Endothelial cell of umbilical vein (primary cell): ENCODE measurements at places on chromosomes 7 and 10.

- no peaks in the 10 kb centered on the region for H3K4me1 ChIP-seq
- DNase-seq: no peak
- H3K36me3 ChIP-seq: no peaks in the 10 kb centered on the region
- H3K27me3 ChIP-seq: no peaks in the 10 kb centered on the region
These were observed 112.4 kb upstream of the PPP2R2D start for GRCh38 chr10:131788386-131788785.

GRCh38 chr7:16905300-16906044 lies 23.7 kb upstream of the AGR3 start:
- DNase-seq: peak; percentile 37
- no peak overlapping the region for H3K4me3 ChIP-seq
- H3K27me3 ChIP-seq: no peaks in the 10 kb centered on the region
- H3K4me1 ChIP-seq: no peaks in the 10 kb centered on the region
- H3K36me3 ChIP-seq: no peaks in the 10 kb centered on the region

DNA sequence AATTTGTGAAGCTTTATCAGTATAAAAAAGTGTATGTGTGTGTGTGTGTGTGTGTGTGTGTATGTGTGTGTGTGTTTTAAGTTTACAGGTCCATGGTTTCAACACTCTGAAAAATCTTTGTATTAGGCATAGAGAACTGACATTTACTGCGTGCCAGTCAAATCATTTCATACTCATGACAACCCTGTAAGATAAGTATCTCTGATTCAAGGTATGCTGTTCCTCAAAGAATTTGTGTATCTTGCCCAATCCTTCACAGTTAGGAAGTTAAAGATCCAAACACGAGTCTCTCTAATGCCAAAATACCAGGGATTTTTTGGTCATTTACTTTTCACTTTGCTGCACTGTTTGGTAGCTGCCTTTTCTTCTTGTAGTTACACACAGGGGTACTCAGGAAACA lies 1121.3 kb upstream of the AUTS2 start:
- no peak for DNase-seq
- no peaks in the 10 kb centered on the region for H3K4me1 ChIP-seq
- no peak overlapping the region for H3K27ac ChIP-seq
- no peak overlapping the region for H3K4me3 ChIP-seq

DNA sequence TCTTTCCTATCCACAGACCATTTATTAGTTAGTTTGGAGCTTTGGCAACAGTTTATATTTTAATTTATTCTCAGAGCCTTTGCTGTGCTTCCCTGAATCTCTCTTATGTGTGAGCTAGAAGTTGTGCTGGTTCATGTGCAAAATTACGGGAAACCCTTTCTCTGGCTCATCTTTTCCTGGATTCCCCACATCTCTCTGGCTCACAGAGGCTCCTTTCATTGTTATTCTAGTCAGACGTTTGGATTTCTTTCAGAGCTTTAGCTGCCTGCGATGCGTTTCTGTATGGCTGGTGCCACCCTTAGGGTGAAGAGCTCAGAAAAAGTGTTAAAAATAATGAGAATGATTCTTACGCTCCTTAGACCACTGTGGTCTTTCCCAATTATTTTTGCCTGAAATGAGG lies 53.3 kb downstream of the TPST1 start:
- DNase-seq: no peak
- peaks cover 1% of the 10 kb centered on the region for H3K4me1 ChIP-seq
- no peak overlapping the region for H3K27ac ChIP-seq
- H3K36me3 ChIP-seq: no peaks in the 10 kb centered on the region
- H3K4me3 ChIP-seq: no peak overlapping the region

DNA sequence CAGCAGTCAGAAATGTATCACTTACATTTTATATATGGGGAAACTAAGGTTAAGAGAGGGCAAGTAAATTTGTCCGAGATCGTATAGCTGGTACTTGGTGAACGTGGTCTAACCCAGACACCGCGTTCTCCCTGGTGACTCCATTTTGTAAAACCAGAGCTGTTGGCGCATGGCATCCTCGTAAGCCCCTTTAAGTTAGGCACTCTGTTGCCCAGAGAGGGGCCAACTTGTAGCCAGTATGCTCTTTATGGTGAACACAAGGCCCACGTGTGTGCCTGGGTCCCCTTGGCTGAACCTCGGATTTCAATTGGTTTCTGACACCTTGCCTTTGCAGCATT lies 39.7 kb upstream of the ZNF518A start:
- peaks cover 4% of the 10 kb centered on the region for H3K4me1 ChIP-seq
- H3K27me3 ChIP-seq: peaks cover 22% of the 10 kb centered on the region

GRCh38 chr10:84179059-84179710 lies 5.6 kb downstream of the GPR15LG start:
- no peak for DNase-seq
- no peak overlapping the region for H3K27ac ChIP-seq
- no peaks in the 10 kb centered on the region for H3K4me1 ChIP-seq
- H3K4me3 ChIP-seq: no peak overlapping the region
- H3K36me3 ChIP-seq: no peaks in the 10 kb centered on the region
- H3K27me3 ChIP-seq: no peaks in the 10 kb centered on the region

- H3K36me3 ChIP-seq: no peaks in the 10 kb centered on the region
- peak overlapping the region; percentile 62 for H3K27ac ChIP-seq
- peaks cover 16% of the 10 kb centered on the region for H3K4me1 ChIP-seq
- peak overlapping the region; percentile 95 for H3K4me3 ChIP-seq
- no peaks in the 10 kb centered on the region for H3K27me3 ChIP-seq
- peak; percentile 60 for DNase-seq
These were observed 788 bp downstream of the AKAP9 start for GRCh38 chr7:91941450-91941849.

GRCh38 chr7:149334930-149335329 lies 72.9 kb downstream of the ZNF783 start:
- H3K27ac ChIP-seq: no peak overlapping the region
- no peak overlapping the region for H3K4me3 ChIP-seq
- no peak for DNase-seq
- H3K4me1 ChIP-seq: no peaks in the 10 kb centered on the region

DNA sequence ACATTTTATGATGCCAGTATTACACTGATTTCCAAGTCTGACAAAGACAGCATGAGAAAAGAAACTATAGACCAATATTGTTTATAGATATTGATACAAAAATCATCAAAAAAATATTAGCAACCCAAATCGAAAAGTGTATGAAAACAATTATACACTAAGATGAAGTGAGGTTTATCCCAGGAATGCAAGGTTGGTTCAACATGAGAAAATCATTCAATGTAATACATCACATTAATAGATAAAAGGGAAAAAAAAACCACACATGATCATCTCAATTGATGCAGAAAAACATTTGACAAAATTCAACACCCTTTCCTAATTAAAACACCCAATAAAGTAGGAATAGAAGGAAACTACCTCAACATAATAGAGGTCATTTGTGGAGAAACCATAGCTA lies 153.9 kb downstream of the DNAJC1 start:
- no peak overlapping the region for H3K27ac ChIP-seq
- H3K4me1 ChIP-seq: no peaks in the 10 kb centered on the region
- H3K27me3 ChIP-seq: no peaks in the 10 kb centered on the region

GRCh38 chr10:84158550-84158949 lies 15.1 kb upstream of the GPR15LG start:
- no peak overlapping the region for H3K27ac ChIP-seq
- H3K4me3 ChIP-seq: no peak overlapping the region
- H3K27me3 ChIP-seq: no peaks in the 10 kb centered on the region
- peaks cover 3% of the 10 kb centered on the region for H3K36me3 ChIP-seq

DNA sequence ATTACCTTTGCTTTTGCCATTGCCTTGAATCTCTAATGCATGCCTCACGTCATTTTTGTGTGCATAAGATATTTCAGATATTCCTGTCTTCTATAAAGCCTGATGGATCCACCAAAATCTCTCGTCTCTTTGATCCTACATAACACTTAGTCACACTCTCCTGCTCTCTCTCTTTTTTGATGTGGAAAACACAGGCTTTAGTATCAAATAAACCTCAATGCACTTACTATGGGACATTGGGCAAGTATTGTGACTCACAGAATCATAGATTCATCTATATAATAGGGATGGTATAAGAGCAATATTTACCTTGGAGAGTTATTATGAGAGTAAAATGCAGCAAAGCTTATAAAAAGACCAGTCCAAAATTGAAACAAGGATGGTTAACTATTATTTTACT lies 39.1 kb downstream of the DKK1 start:
- no peak overlapping the region for H3K4me3 ChIP-seq
- no peak overlapping the region for H3K27ac ChIP-seq
- no peaks in the 10 kb centered on the region for H3K36me3 ChIP-seq
- no peaks in the 10 kb centered on the region for H3K27me3 ChIP-seq
- no peak for DNase-seq

- no peak overlapping the region for H3K4me3 ChIP-seq
- no peaks in the 10 kb centered on the region for H3K36me3 ChIP-seq
- DNase-seq: no peak
- H3K4me1 ChIP-seq: peaks cover 21% of the 10 kb centered on the region
- no peaks in the 10 kb centered on the region for H3K27me3 ChIP-seq
These were observed 11.4 kb upstream of the FAS start for GRCh38 chr10:88979153-88979562.

- no peaks in the 10 kb centered on the region for H3K27me3 ChIP-seq
- DNase-seq: no peak
- H3K36me3 ChIP-seq: no peaks in the 10 kb centered on the region
- H3K27ac ChIP-seq: no peak overlapping the region
These were observed 364.7 kb downstream of the SORCS1 start for GRCh38 chr10:106799776-106800175.

DNA sequence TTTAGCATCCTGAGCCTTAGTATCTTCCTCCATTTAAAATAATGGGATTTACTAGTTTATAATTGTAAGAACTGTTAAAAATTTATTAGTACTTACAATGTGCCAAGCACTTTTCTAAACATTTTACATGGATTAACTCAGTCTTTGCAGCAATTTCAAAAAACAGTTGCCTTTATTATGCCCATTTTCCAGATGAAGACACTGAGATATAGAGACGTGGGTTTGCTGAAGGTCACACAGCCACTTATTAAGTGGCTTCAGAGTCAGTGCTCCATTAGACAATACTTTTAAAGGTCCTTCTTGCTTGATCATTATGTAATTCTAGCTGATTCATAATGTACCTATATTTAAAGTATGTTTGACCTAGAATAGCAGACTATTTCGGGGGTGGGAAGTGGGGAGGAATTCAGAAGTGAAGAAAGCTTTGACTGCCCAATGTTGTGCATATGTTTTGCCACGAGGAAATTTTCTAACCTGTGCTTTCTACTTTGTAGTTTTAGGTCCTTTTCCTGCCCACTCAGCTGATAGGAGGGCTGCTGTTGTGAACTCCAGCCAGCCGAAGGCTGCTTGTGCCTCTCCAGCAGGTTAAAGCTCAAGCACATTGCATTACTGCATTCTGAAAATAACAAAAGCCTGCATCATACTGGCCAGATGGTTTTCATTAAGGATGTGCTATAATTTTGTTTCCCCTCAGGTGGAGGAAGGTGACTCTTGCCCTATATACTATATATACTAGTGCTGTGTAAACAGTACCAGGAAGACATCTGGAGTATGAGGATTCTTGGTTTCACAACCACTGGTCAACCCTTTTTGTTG lies 4.3 kb downstream of the PLEKHA8 start:
- H3K4me3 ChIP-seq: no peak overlapping the region
- H3K4me1 ChIP-seq: peaks cover 19% of the 10 kb centered on the region
- DNase-seq: peak; percentile 61
- no peaks in the 10 kb centered on the region for H3K27me3 ChIP-seq
- H3K36me3 ChIP-seq: no peaks in the 10 kb centered on the region

GRCh38 chr10:117424883-117425649 lies 49.8 kb upstream of the PDZD8 start:
- no peak for DNase-seq
- H3K4me1 ChIP-seq: no peaks in the 10 kb centered on the region
- no peak overlapping the region for H3K27ac ChIP-seq
- H3K36me3 ChIP-seq: no peaks in the 10 kb centered on the region

DNA sequence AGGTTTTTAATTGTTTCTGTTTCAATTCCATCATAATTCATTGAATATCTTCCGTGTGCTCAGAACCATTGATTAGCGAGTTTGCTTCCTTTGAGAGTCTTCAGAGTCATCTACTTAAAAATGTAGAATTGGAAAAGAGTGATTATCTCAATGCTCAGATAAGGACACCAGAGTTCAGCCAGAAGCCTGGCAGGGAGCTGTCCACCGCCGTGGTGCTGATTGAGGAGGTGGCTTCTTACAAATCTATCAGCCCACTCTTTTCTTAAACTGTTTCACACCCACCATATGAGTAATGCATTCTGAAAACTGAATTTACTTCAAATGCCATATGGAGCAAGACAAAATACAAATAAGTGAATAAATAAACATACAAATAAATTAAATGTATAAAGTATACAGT lies 79.3 kb downstream of the INSYN2A start:
- H3K27me3 ChIP-seq: no peaks in the 10 kb centered on the region
- H3K4me1 ChIP-seq: no peaks in the 10 kb centered on the region
- H3K4me3 ChIP-seq: no peak overlapping the region

DNA sequence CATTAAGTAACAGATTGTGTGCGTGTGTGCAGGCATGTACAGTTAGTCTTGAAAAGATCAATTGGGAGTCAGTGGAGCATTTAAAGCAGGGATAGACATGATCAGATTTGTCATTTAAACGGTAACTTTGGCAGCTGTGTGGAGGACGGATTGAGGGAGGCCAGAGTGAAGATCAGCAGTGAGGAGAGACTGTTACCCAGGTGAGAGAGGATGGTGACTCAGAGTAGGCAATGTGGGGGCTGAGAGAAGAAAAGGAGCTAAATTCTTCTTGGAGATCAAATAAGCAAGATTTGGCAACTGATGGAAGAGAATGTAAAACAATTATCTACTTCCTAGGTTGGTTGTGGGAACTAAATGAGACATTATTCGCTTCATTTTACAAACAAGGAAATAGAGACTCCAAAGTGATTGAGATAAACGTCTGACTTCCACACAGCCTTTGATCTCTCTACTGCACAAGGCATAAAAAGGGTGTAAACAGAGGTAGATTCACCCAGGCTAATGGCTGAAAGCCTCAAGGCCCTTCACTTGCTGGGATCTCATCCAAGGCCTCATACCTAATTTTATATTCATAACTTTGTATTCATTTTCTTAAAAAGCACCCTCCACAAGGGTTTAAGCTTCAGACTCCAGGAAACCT lies 665.1 kb upstream of the GALNT17 start:
- H3K27ac ChIP-seq: no peak overlapping the region
- H3K36me3 ChIP-seq: no peaks in the 10 kb centered on the region
- no peaks in the 10 kb centered on the region for H3K4me1 ChIP-seq
- DNase-seq: no peak
- H3K4me3 ChIP-seq: no peak overlapping the region

DNA sequence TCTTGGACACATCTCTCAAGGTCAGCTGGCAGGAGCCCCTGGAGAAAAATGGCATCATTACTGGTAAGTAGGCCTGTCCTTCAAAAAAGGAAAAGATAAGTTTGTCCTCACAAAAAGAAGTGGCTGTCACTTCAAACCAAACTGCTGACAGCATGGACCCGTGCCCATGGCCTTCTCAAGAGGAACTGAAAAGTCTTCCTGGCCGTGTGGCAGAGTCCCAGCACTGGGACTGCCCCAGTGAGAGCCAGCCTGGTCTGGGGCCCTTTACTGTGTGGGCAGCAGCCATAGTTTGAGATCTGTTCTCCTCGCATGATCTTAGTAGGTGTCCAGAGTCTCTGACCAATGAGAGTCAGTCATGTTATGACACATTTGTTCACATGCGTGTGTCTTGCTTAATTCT lies 614.2 kb upstream of the FOXK1 start:
- no peak overlapping the region for H3K4me3 ChIP-seq
- no peaks in the 10 kb centered on the region for H3K27me3 ChIP-seq
- H3K27ac ChIP-seq: no peak overlapping the region
- no peaks in the 10 kb centered on the region for H3K4me1 ChIP-seq
- DNase-seq: no peak

GRCh38 chr7:28812616-28813015 lies 145.5 kb downstream of the TRIL start:
- no peak overlapping the region for H3K4me3 ChIP-seq
- DNase-seq: no peak
- H3K27ac ChIP-seq: no peak overlapping the region
- no peaks in the 10 kb centered on the region for H3K4me1 ChIP-seq
